ENCODE measurements at places on chromosomes 3 and 15.

DNA sequence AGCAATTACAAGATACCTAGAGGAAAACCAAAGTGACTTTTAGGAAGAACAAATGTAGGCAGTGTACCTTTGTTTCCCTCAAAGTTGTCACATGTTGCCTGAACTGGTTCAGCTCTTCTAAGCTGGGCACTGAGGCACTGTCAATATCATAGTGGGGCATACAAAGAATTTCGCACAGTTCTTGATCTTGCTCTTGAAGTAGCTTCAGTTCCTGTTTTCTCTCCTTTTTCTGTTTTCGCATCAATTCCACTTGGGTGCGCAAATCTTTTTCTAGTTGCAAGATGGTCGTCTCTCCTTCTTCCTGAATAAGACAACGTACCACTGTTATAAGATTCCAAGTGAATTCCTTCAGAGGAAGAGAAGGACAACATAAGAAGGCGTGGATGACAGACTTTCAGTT, 12.7 kb downstream of the PRC1 start:
- DNase-seq: no peak

DNA sequence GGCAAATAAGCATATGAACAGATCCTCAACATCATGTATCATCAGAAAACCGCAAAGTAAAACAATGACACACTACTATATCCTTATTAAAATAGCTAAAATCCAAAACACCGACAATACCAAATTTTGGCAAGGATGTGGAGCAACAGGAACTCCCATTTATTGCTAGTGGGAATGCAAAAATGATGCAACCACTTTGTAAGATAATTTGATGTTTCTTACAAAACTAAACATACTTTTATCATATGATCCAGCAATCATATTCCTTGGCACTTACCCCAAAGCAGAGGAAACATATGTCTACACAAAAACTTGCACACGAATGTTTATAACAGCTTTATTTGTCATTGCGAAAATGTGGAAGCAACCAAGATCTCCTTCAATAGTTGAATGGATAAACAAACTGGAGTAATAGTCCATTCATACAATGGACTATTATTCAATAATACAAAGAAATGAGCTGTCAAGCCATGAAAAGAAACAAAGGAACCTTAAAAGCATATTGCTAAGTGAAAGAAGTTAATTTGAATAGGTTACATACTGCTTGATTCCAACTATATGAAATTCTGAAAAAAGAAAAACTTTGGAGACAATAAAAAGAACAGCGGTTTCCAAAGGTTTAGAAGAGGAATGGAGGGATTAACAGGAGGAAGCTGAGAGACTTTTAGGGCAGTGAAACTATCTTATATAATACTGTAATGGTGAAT, 172.0 kb downstream of the VPS13C start:
- DNase-seq: no peak

DNA sequence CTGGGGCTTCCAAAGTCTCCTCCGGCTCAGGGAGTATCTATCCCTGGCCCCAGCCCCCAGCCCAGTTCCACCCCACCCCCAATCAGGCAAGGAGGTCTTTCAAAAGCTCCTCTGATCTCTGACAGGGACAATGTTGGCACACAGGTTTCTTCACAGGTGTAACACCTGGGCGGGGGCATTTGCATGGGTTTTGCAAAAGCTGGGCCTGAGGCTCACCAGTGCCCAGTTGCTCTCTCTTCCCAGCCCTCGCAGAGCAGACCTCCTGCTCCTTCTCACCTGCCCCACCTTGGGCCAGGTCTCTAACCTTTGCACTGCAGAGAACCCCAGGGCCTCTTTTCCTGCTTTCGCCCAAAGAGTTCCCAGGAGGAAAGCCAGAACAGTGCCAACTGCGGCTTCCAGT, 8.6 kb upstream of the CSK start:
- DNase-seq: no peak

GRCh38 chr3:194265505-194265892, 85.6 kb downstream of the CPN2 start:
- peak; percentile 29 for DNase-seq

Measured in GM10248 (cell line).